Activated naive CD4-positive, alpha-beta T cell (primary cell): ENCODE measurements at places on chromosomes 7 and 10.

- peak; percentile 34 for DNase-seq
Measured at GRCh38 chr10:86400705-86401587, 34.4 kb upstream of the GRID1 start.

GRCh38 chr7:83547526-83547925 is 101.4 kb downstream of the SEMA3E start:
- DNase-seq, result no peak

- no peak for DNase-seq
Measured at GRCh38 chr7:134988161-134988560, 1.9 kb downstream of the AGBL3 start.

DNA sequence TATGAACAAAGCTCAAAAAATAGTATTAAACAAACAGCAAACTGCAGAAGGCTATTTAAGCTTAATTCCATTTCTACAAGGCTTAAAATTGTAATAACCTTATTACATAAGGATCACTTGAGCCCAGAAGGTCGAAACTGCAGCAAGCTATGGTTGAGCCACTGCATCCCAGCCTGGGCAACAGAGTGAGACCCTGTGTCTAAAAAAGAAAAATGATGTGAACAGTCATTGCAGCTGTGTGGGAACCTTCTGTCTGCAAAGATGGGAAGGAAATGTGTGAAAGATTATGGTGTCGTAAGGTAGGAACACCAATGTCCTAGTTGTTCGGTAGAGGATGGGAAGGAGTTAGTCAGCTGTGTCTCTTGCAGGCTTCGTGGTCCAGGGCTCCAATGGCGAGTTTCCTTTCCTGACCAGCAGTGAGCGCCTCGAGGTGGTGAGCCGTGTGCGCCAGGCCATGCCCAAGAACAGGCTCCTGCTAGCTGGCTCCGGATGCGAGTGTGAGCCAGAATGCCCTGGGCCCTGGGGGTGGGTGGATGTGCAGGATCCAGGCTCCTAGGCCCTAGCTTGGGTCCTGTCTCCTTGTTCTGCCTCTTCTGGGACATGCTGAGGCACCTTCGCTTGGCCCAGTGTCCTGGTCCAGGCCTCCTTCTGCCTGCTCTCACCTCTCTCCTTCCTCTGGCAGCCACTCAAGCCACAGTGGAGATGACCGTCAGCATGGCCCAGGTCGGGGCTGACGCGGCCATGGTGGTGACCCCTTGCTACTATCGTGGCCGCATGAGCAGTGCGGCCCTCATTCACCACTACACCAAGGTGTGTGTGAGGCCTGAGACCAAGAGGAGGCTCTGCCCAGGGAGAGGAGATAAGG is 9.1 kb downstream of the C10orf62 start:
- DNase-seq, result no peak

DNA sequence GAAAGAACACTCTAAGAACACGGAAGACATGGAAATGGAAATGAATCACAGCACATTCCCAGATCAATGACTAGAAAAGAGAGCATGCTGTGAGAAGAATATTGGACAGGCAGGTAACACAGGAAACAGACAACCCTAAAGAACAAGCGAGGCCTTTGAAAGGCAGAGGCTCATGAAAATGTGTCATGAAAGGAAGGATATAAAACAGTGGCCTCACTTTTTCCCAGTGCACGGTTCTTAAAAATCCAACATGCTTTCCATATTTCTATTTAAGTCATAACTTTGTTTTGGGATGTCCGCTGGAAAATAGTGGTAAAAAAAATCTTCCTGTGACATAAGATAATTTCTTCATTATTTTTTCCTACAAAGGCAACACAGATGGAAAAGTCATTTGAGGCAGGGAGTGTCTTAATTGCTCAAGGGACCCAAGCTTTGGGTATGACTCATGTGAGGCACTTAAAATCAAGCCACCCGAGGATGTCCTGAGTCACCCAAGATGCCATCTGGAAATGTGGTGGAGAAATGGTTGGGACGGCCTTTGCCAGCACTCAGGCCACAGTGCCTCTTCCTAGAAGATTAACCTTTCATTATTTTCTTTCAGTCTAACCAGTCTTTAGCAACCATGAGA is 17.0 kb downstream of the ITIH5 start:
- no peak for DNase-seq

- no peak for DNase-seq
Measured at GRCh38 chr10:15348579-15348978, 22.5 kb downstream of the FAM171A1 start.

DNA sequence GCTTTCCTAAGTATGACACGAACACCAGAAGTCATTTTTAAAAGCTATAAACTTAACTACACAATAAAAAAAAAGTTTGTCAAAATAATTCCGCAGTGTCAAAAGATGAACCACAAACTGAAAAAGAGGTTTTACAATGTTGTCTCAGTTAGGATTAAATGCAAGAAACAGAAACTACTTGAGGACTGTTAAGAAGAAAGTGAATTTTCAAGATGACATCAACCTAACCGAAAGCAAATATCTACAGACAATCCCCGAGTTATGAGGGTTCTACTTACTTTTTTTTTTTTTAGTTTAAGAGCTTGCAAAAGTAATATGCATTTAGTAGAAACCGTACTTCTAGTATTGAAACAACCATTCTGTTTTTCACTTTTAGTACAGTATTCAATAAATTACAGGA is 62.3 kb downstream of the TFPI2 start:
- no peak for DNase-seq

DNA sequence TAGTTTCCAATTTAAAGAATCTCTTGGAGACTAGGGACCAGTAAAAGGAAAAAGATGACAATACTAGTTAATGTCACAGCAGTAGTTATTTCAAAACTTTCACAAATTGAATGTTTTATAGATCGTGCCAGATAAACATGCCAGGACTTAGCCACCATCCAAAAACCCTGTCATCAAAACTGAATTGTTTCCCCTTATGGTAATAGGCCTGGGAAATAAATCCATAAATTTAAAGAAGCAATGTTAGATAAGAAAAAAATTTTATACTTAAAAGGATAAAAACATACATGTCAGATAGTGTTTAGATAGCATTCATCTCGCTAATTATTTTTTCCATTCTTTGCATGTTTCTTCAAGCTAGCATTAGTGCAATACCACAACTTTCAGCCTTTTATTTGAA is 71.2 kb downstream of the SUGCT start:
- DNase-seq, result no peak

- no peak for DNase-seq
Measured at GRCh38 chr7:145893925-145894535, 222.6 kb upstream of the CNTNAP2 start.

GRCh38 chr10:4701016-4701415 is 125.0 kb upstream of the AKR1E2 start:
- DNase-seq, result no peak

- no peak for DNase-seq
Measured at GRCh38 chr7:44277851-44278250, 47.5 kb downstream of the CAMK2B start.

DNA sequence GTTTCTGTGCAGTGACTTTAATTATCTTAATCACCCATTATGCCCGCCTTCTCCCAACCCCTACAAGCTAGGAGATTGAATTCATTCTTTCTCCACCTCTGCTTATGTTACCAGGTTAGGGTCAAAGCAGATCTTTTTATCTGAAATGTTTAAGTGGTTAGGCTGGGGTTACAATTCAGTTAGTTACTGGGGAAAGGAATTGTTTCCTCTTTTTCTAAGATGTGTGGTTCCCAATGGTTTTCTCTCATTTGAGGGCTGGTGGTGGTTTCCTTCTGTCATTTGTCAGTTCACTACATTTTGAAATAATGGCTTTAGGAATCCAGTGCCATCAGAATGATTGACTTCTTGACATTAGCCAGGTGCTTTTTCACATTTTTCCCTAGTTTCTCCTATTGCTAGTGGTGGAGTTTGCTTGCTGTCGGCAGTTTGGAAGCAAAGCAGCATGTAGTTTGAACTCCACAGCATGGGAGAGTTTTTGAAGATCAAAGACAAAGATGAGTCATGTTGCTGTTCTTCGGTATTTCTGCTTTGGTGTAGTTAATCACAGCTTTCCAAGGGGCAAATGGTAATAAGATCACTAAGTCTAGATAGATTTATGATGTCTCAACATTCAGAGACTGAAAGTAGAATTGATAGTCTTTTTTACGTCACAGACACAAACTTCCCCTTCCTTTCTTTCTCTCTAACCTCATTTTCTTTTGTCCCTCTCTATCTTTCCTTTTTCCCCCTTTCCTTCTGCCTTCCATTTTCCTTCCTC is 168.2 kb downstream of the SND1 start:
- no peak for DNase-seq

- no peak for DNase-seq
Measured at GRCh38 chr10:117399341-117400196, 24.3 kb upstream of the PDZD8 start.

DNA sequence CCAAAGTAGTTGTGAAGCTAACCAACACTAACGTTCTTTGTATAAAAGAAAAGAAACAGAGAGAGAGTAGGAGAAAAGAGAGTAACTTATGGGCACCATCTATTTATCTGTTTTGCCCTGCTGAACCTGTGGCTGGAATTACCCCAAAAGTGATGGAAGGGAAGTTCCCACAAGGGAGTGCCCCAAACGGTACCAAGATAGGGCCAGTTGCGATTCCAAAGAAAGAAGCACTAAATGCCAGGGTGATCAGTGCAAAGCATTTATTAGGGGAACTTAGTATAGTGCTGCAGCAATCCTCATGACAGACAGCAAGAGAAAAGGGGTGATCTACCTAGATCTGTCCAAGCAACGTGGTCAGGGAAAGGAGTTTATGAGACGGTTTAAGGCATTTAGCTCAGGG is 190.2 kb downstream of the SORCS3 start:
- DNase-seq, result no peak

- no peak for DNase-seq
Measured at GRCh38 chr7:137953043-137953664, 48.7 kb downstream of the CREB3L2 start.

DNA sequence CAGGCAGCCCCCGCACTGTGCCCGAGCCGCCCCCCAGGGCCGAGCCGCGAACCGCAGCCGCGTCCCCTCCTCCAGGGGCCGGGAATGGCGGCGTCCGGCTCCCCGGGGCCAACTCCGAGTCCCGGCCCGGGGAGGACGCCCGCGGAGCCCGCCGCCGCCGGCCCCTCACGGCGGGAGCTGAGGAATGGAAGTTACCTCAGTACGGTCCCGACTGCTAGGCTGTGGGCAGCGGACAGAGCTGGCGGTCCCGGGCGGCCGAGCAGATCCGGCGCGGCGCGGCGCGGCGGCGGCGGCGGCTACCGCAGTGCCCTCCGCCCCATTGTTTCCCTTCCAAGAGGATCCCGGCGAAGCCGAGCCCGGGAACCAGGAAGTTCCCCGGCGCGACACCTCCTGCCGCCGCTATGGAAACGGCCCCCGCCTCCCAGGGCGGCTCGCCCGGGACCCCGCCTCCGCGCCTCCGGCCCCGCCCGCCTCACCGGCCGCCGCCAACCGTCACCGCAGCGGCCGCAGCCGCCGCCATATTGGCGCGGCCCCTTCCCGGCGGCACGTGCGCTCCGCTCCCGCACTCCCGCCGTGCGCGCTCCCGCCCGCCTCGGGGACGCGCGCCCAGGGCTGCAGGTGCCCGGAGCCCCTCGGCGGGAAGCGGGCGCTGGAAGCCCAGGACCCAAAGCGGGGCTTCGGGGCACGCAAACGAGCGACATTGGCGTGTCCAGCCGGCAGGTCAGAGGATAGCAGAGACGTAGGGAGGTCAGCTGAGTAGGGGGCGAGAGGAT is at the start of gene USP6NL:
USP6NL (minus strand) TSS at position 403 of the 773 bp plus-strand sequence. CDS start 14,016 bp downstream, outside the sequence.
- no peak for DNase-seq

DNA sequence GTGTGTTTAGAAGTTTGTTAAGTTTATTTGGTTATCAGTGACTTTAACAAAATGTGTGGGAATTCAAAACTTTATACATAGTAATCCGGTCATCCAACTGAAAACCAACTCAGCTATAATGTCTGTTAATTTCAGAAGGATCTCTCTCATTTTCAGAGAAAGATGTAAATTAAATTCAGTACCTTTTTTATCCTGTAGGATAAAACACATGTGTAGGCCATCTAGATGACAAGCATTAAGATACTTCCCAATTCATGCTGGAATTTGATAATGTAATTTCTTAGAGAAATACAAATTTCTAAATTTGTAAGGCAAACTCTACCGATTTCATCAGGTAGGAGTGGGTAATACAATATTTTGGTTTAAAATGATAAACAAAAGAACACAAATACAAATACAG is 43.4 kb upstream of the STEAP4 start:
- no peak for DNase-seq

DNA sequence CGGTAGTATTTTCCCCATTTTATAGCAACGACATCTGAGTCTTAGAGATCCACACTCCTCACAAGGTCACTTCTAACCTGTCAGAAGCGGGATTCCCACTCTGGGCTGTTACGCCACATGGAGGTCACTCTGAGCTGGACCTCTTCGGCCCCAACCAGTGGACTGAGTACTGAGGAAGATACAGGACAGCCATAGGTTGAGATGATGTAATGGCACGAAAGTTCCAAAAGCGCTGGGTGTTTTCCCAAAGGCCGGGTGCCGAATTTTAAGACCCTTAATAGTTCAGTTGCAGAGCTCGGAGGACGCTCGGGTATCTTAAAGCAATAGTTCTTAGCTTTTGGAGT is 699 bp downstream of the GHITM start:
- DNase-seq, result no peak

DNA sequence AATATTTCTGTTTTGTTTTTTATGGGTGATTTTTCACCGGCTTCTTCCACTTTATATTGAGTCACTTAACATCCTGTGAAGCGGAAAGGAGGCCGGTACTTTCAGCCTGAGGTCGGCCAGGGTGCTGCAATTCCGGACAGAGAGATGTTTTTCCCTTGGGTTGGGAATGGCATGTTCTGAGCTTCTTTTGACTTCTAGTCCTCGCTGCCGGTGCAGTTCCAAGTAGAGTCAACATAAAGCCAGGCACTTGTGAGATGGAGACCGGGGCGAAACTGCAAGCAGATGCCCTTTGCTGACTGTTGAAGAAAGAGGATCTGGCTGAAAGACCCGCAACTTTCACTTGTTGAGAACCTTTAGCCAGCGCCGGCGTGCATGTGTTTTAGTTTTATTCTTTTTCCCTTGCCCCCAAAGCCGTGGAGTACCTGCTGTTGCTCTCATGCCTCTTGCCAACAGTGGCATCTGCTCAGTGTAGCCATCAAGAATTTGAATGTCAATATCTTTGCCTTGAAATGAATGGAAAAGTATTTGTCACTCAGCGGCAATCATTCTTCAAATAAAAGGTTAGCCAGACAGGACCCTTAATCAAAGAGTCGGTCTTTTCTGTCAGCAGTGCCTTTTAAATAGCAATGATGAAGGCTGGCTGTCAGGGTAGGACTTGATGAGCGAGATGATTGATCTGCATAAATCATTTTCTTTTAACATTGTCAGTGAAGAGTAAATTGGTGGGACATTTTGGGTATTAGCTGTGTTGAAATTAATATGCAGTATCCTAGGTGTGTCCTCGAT is 351.2 kb downstream of the LRMDA start:
- DNase-seq, result no peak

DNA sequence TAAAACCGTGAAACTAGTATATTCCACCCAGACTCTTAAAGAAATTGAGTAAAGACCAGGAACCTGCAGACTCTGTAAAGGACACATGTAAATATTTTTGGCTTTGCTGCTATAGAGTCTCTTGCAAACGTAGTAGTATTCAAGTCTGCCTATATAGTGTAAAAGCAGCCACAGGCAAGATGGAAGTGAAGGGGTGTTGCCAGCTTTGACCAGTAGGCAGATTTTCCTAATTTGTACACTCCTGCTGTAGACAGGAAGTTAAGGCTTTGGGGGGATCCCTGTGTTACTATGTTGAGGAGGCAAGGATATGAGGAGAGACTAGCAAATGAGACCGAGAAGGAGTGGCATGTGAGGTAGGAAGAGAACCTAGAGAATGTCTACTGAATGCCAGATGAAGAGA is 27.7 kb downstream of the WAC start:
- no peak for DNase-seq
